Fibroblast of skin of back (primary cell): ENCODE measurements at places on chromosomes 6 and 20.

- no peak for DNase-seq
These were observed 40.9 kb downstream of the QRSL1 start for GRCh38 chr6:106670236-106670635.

DNA sequence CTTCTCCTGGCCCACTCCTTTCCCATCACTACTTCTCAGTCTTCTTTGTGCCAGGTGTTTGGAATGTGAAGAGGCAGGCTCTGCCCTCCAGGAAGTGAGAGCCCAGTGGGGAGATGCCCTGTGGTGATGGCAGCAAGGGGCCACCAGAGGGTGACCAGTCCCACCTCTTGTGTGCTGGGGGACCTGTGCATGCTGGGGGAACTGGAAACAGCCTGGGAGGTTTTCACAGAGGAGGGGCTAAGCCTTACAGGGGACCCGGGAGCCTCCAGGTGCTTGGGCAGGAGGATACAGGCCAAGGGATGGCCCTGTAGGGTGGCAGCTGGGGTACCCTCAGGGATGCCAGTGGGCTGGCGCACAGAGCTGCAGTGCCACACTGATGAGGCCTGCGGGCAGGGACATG is 72.3 kb downstream of the RAMACL start:
- DNase-seq, result no peak

GRCh38 chr6:116439522-116440051 is 21.6 kb upstream of the CALHM6 start:
- DNase-seq, result peak; percentile 79

DNA sequence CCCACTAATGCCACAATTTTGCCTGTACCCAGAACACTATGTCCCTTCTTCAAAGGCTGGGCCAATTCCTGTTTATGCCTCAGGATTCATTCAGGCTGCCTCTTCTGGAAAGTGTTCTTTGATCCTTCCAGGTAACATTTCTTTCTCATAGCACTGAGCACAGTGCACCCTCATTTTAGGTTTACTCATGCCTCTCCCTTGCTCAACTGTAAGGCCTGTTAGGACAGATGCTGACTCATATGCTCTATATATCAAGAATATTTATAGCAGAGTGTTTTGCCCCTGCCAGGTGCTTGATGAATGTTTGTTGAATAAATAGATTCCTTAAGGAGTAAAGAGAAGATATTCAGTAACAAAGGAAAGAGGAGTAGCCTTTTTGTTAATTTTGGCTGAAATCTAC is 263.9 kb downstream of the PHF3 start:
- no peak for DNase-seq

DNA sequence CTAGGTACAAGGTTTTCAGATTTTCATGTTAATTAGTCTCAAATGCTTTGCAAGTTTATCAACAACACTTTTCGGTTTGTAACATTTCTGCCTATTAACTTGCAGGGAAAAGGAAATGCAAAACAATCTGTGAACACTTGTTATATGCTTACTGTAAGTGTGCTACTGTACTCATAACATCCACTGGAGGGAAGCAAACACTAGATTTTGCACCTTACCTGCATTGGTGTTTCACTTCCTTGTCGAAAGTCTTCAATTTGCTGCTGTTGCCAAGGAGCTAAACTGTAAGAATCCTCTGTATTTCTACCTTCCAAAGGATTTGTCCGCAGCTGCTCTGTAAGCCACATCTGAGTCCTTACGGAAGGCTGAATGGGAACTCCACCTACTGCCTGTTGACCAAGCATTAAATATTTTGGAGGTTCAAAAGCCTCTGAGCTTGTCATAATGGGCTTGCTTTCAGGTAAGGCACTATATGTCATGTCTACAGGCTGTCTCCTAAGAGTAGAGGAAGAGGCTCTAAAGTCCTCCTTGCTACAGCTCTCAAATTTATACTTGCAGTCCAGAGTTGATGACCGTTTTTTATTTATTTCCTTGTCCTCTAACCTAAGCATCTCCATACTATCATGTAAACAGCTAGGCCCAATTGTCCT is 17.3 kb downstream of the PLN start:
- no peak for DNase-seq

DNA sequence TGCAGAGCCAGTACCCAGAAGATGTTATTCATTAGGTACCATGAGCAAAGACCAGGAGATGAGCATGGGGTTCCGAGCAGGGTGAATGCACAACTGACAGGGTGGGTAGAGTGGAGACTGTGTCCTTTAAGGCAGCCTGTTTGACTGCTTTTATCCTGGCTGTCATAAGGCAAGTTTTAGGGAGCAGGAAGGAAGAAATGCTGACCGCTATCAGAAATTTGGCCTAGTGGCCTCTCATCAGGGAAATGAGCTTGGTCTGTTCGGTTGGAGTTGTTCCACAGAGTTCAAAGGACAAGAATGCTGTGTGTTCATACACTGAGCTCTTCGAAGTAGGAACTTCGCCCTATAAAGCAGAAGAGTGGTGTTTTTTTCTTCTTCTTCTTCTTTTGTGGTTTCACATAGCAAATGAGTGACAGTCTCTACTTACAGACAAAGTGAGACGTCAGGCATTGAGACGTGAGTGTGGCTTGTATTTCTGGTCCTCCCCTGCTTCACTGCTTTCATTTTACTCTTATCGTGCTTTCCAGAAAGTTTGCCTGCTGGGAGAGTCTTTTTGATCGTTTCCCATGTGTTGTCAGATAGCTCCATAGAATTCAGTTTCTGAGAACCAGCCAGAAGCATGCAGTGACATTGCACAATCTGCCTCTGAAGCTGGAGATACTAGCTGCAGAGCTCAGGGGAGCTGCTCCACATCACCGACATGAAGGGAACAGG is at the start of gene CASS4:
CASS4 (plus strand) TSS at position 502 of the 714 bp plus-strand sequence; CDS start at position 701, 199 bp downstream.
- peak; percentile 46 for DNase-seq

- DNase-seq, result no peak
These were observed 85.2 kb upstream of the CCDC167 start for GRCh38 chr6:37584654-37585522.

- no peak for DNase-seq
These were observed 130.4 kb downstream of the PTPRK start for GRCh38 chr6:128389820-128390534.

DNA sequence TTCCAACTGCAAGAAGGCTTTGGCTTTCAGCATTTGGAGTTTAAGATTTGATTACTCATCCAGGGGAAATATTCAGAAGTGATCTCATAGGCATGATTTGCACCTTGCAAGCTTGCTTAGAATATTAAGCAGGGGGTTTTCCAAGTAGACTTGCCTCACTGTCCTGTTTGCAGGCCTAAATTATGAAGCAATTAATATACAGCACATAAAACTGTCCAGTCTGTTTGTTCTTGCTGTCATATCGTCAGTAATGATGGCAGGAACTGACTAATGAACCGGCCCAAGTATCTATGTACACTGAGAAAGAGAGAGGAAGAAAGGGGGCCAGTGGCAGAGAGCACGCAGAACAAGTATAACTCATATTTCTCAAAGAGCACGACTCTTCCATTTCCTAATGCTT is 212.5 kb upstream of the SUPT3H start:
- peak; percentile 37 for DNase-seq

DNA sequence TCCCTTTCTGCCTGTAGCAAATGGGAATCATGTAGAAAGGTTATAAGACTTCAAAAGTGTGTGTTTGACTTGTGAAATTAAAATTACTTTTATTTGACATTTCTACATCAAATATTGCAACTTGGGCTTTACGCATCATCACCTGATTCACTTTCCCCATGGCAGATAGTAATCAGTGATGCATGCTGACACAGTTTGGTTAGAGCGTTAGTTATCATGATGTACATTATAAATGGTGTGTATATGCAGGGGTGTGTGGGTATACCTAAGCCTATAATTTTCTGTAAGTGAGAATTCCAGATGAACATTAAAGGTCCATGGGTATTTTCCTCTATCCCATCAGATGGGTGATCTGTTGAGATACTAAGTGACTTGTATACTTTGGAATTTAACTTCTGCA is 141.5 kb downstream of the KLHL32 start:
- no peak for DNase-seq

DNA sequence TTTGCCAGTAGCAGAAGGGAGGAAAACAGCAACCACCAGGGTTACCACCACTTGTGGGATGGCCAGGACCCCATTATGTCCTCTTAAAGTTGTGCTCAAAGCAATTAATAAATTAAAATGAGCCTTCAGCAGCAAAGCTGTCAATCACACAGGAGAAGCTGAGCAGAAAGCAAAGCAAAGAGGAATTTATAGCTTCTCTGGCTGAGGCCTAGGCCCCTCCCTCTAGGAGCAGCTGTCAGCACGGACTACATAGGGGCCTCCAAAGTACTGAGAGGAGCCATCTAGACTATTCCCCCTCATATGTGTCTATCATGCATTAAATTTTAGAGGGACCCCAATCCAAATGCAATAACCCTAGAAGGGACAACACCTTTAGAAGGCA is 6.4 kb downstream of the CCND3 start:
- no peak for DNase-seq

GRCh38 chr6:157527471-157527907 is 146.5 kb downstream of the ZDHHC14 start:
- no peak for DNase-seq

GRCh38 chr6:45706319-45706718 is 309.3 kb downstream of the CLIC5 start:
- no peak for DNase-seq

DNA sequence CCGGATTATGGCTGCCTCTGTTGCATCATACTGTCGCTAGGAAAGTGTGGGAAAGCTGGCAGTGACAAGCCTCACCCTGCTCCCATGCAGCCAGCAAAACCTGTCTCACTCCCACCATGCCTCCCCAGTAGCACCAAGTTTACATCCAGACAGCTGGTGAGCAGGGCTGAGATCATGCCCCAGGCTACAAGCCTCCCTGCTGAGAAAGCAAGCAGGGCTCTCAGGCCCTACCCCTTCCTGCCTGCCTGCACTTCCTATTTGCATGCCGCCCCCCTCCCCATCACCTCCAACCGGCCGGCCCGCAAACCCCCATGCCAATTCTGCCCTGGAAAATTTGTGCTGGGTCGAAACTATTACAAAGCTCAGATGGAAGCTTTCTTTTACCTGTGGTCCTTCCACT is 408.2 kb upstream of the FKBP1C start:
- DNase-seq, result no peak

GRCh38 chr6:24963887-24964570 is 28.3 kb upstream of the RIPOR2 start:
- no peak for DNase-seq

- peak; percentile 57 for DNase-seq
These were observed 36.1 kb upstream of the NKX2-4 start for GRCh38 chr20:21433329-21433890.

DNA sequence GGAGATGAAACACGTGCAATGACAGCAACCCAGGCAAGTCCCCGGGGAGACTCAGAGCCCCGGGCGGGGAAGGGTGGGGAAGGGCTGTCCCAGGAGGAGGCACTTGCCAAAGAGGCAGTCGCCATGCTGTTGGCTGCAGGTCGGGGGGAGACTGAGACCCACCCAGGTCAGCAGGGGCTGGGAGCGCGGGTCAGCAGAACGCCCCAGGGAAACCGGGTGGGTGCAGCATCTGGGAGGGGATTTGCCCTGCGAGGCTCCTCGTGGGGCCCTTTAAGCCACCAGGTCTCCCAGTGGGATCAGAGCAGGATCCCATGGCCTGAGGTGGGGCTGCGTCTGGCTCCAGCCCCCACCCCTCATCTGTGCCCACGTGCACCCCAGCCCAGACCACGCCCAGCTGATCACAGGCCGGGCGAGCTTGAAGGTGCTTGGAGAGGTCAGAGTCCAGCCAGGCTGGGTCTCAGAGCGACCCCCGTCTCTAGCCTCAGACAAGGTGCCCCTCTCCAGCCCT is 65.5 kb downstream of the YTHDF1 start:
- DNase-seq, result no peak

- no peak for DNase-seq
These were observed 82.0 kb downstream of the OR2B2 start for GRCh38 chr6:27830212-27830599.
